Right lobe of liver (tissue), 6 donors: ENCODE measurements at places on chromosomes 5 and 9.

DNA sequence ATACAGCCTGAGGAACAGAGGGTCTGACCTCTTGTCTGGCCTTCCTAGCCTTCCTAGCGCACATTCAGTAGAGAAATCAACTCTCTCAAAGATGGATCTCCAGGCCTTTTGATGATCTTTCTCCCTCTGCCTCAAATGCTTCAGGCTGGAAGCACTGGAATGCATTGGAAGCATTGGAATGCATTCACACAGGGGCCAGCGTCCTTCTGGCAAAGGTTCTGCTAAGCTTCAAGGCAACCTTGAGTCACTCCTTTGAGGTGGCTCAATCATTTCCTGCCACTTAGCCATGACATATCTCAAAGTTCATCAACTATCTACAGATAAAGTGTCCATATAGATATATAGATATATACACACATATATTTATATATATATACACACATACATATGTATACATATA lies 42.9 kb downstream of the OR2K2 start:
- no peak for DNase-seq

- no peak for DNase-seq
Measured at GRCh38 chr5:14600846-14601245, 19.3 kb downstream of the OTULINL start.

GRCh38 chr5:157502143-157502647 lies 42.2 kb downstream of the NIPAL4 start:
- no peak for DNase-seq

DNA sequence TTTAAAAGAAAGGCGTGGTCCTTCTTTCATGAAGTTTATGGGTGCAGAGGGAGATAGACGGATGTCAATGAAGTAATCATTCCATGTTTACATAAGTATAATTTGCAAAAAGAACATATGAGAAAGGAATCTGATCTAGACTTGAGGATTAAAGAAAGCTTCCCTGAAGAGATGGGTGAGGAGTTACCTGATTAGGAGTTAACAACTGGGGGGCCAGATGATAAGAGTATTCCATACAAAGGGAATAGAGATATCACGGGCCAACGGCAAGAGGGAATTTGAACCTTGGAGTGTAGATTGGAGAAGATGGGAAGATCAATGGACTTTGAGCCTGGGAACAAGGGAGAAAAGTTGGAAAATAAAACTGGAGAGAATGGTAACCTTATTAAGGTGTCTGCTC lies 1959.9 kb upstream of the WWC1 start:
- DNase-seq, result no peak

- DNase-seq, result no peak
Measured at GRCh38 chr5:67093279-67093678, 103.3 kb downstream of the CD180 start.

DNA sequence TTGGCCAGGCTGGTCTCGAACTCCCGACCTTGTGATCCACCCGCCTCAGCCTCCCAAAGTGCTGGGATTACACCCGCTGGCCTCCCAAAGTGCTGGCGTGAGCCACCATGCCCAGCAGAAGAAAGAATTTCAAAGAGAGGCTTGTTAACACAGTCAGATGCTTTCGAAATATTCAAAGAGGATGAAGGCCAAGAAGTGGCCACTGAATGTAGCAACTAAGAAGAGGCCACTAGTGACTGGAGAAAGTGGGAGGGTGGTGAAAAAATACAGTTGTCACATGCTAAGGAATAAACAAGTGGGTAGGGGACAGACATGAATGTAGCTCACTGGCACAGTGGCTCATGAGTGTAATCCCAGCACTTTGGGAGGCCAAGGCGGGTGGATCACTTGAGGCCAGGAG lies 13.0 kb upstream of the TPM2 start:
- DNase-seq, result no peak

DNA sequence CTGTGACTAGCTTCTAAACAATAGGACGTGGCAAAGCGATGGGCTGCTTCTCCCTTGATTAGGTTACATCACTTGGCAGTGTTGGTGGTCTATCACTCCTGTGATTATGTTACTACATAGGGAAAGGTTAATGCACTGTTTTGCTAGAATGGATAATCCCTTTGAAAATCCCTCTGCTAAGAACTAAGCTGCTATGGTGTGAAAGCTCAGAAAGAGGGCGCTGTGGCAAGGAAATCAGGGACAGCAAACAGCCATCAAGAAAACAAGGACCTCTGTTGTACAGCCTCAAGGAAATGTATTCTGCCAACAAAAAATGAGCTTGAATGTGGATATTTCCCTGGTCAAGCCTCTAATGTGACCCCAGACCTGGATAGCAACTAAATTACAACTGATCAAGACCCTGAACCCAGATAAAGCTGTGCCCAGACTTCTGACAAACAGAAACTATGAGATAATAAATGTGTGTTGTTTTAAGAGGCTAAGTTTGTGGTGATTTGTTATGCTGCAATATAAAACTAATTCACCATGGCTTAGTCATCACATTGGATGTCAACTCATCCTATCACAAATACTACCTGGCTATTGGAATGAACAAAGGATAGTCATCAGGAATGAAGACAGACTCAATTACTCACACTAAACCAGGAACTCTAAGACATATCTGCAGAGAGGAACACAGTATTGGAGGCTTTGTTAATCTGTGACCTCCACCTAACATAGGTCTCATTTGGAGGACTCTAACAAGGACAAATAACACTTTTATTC lies 1215.9 kb downstream of the EFNA5 start:
- no peak for DNase-seq

GRCh38 chr9:71594541-71594940 lies 173.8 kb downstream of the CEMIP2 start:
- no peak for DNase-seq

- DNase-seq, result no peak
Measured at GRCh38 chr5:35145691-35146317, 84.5 kb downstream of the PRLR start.
